ENCODE measurements at places on chromosomes 7 and 10.

- DNase-seq = peak; percentile 31
These were observed 24.6 kb upstream of the AKR1B10 start for GRCh38 chr7:134502463-134503371.

DNA sequence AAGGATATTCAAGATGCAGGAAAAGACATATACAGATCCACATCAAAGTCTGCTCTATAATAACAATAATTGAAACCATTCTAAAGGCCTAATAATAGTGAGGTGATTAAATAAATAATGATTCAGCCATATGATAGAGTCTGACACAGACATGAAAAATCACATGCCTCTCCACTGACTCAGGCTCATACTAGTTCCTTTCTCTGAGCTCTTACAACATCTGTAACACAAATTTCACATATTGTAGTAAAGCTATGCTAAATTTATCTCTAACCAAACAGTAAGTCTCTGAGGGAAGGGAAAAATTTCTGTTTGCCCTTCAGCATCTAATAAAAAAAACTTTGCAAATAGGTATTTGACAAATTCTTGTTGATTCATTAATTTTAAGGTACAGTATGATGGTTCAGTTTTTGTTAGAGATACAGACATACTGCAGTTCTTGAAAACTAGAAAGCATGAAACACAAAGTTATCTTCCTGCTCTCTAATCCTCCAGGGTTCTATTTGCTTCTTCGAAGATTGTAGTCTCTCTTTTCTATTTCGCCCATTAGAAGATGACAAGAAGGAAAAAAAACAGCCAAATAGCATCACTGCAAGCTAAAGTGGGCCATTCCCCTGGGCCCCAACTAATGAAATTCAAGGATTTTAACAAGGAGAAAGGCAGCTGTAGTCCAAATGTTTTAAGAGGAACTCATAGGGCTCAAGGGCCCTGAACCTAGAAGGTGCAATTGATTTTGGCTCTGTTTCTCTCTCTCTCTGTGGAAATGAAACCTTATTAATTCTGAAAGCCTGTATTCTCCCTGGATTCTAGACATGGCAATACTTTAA lies 53.9 kb downstream of the CUBN start:
- DNase-seq = peak; percentile 96

- no peak for DNase-seq
These were observed 489.2 kb downstream of the MDFIC start for GRCh38 chr7:115410972-115411686.

DNA sequence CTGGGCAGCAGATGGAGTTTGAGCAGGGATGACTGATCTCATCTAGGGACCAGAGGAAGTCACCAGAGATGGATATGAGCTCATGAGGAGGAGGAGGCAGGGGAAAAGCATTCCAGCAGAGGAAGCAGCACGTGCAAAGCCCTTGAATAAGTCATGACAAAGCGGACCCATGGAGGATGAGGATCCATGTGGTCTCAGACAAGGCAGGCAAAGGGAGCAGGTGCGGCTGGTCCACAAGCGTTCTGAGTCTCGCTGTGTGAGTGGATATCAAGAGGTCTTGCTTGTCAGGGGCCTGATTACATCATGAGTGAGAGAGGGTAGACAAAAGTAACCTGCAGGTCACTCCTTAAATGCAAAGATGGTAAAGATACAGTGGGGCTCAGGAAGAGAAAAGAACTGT lies 307.6 kb downstream of the GRID1 start:
- no peak for DNase-seq

GRCh38 chr10:6401558-6402348 lies 178.3 kb downstream of the PRKCQ start:
- peak; percentile 88 for DNase-seq

GRCh38 chr7:158300427-158300826 lies 287.2 kb downstream of the PTPRN2 start:
- DNase-seq = no peak

- no peak for DNase-seq
These were observed 27.6 kb upstream of the BMS1 start for GRCh38 chr10:42755028-42755451.

GRCh38 chr10:124971276-124971675 lies 29.4 kb downstream of the ZRANB1 start:
- no peak for DNase-seq

DNA sequence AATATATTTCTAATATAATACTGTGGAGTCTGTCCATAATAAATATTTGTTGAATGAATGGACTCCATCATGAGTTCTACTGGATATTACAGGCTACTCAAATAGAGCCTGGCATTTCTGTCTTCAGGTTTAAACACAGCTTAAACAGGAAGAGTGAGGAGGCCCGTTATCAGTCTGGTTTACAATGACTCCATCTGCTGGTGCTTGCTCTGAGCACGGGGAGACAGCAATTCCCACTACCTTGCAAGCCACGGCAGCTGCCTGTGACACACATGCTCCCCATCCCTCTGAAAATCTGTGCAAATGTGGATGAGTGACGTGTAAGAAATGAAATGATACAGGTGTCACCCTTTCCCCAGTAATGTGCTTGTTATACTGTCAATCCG lies 293.5 kb upstream of the IMMP2L start:
- DNase-seq = peak; percentile 48

DNA sequence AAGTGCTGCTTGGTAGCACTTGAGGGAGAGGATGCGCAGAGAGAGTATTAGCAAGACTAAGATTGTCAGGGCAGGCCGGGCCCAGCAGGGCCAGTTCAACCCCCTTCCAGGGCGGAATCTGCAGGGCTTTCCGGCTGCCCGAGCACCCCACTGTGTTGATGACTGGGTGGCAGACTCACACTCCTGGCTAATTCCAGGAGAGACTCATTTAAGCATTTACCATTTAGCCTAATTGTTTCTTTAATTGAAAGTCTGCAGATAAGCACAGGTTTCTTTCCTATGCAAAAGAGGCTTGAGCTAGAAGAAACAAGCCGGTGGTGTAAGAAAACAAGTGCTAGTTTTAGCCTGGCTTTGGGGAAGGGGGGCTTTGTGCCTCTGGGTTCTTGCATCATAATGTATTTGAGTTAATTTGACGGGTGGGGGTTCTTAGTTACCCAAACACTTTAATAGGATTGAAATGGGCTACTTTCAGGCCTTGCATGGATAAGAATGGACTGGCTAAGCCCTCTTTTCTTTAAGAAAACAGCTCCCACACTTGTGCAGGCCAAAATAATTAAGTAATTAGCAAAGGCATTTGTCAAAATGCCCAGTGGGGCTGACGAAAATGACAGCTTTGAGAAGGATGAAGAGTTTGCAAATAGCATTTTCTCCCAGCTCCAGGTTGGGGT lies 201.3 kb downstream of the MYOF start:
- DNase-seq = no peak

DNA sequence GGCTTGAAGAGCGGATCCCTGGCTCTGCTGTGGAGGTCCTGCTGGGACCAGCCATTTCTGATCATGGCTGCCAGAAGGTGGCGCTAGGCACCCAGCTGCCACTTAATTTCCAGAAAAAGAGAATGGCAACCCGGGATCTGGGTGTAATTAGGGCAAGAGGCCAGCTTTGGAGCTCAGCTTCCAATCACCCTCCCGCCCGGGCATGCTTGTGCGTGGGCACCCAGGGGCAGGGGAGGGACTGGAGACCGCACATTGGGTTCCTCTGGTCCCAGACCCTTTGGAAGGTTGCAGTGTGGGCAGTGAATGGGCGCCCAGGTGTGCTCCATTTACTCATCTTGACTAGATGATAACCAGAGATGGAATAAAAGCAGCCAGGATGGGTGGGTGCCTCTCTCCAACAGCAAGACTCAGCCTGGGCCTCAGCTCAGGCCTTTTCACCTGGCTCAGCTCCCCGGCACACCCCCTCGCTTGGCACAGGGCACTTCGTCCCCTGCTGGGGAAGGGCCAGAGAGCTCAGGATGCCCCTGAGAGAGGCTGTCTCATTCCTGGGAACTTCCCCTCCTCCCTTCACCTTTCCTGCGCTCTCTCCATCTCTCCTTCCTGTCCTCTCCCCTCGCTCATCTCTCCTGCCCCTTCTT lies 14.7 kb downstream of the FAM241B start:
- DNase-seq = peak; percentile 57

DNA sequence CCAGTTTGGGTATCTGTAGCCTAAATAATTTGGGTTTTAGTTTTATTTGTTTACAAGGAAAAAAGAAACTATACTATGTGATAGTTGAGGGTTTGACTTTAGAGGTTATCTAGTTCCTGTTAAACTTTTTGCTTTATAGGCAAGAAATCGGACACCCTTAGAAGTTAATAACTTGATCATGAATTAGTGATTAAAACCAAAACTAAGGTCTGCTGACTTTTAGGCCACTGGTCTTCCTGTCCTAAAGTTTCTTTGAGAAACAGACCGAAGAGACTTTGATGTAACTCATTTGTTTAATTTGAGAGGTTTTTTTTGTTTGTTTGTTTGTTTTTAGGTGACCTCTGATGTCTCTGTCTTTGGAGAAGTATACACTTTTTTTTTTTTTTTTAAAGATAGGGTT lies 59.7 kb downstream of the PHTF2 start:
- DNase-seq = no peak

GRCh38 chr7:108307194-108307593 lies 149.0 kb downstream of the NRCAM start:
- no peak for DNase-seq

- DNase-seq = no peak
These were observed 106.2 kb downstream of the SNX10 start for GRCh38 chr7:26397796-26398426.

GRCh38 chr10:84194424-84195043 lies at the start of gene CDHR1:
Gene CDHR1 (plus strand): TSS chr10:84194537. CDS start chr10:84194761, 224 bp downstream.
- DNase-seq = no peak

DNA sequence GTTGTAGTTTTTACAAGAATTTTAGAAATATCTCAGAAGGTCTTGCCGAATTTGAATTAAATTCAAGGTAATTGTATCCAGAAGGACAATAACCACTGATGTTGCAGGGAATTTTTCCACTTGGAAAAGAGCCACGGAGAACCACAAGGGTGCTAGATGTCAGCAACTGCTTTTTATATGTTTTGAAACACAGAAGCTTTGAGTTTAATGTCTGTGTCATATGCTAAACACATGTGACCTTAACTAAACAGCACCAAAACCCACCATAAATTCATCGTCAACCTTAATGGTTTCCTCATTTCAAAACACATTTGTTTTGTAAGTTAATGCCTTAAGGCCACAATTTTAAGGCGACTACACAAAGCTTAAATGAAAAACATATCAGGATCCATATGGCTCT lies 106.9 kb downstream of the COL28A1 start:
- peak; percentile 96 for DNase-seq

- peak; percentile 29 for DNase-seq
These were observed 44.0 kb downstream of the COL13A1 start for GRCh38 chr10:69845574-69846292.

- DNase-seq = no peak
These were observed 191.0 kb downstream of the EVX1 start for GRCh38 chr7:27433581-27433980.

GRCh38 chr7:123901101-123901500 lies 23.9 kb upstream of the SPAM1 start:
- no peak for DNase-seq

- no peak for DNase-seq
These were observed at the start of gene MYOZ1 for GRCh38 chr10:73641328-73642060. Gene MYOZ1 (minus strand): TSS chr10:73641474. CDS start chr10:73640017, 1,457 bp downstream.

GRCh38 chr7:5428478-5429252 lies 5.0 kb upstream of the TNRC18 start:
- peak; percentile 93 for DNase-seq

DNA sequence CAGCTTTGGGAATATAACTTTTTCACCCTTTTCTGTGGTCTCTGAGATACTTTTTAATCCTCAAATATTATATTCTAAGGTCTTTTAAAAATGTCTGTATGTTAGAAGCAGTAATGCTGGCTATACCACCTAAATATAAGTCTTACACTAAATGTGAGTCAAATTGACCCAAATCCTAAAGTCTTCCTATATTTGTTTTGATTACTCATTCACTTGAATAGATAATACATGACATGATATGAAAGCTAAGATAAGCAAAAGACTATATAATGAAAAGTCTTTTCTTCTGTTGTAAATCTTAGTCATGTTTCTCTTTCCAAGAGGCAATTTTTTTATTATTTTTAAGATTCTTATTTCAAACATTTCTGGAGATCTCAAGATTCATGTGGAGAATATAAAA lies 64.2 kb downstream of the HDAC9 start:
- DNase-seq = no peak

DNA sequence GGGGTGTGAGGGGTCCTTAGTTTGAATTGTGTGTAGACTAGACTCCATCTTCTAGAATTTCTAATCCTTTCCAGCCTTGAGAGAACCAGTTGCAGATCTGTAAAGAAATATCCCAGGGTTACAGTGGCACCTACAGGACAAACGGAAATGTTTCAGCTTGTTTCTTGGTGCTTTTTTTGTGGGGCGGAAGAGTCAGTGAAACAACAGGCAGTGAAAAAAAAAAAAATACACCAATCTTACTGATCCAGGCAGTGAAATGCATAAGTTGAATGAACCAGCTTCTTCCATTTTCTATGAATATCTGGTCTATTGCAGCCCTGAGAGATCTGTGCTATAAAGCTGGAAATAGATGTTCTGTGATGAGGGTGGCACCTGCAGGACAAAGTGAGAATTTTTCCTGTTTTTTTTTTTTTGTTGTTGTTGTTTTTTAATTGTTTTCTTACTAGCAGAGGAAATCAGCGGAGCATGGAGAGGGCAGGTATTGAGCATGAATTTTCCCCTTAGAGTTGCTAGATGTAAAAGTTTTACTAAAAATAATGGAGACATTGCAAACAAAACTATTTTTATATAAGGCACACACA lies 81.9 kb upstream of the DYNC1I1 start:
- peak; percentile 37 for DNase-seq

DNA sequence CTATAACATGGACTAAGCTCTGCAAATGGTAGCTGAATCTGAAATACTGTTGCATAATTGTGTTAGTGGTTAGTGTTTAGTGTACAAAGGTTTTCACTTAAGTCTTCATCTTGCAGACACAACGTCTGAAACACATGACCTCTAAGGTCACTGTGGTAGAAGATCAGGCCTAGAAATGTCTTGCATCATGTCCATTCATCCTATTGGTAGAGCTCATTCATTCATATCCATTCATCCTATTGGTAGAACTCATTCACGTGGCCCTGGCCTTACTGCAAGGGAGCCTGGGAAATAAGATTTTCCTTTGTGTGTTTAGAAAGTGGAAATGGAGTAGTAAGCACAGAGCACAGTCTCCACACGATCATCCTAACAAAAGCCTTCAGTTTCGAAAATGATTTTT lies 485.8 kb downstream of the PLXNA4 start:
- DNase-seq = no peak

GRCh38 chr10:5525561-5526341 lies 990 bp downstream of the CALML3 start:
- peak; percentile 17 for DNase-seq

GRCh38 chr10:73785211-73785720 lies at the start of gene ZSWIM8:
Gene ZSWIM8 (plus strand): TSS chr10:73785606. CDS start chr10:73785879, 273 bp downstream.
- DNase-seq = peak; percentile 95

All from fibroblast of upper back skin (primary cell).